Activated naive CD4-positive, alpha-beta T cell treated with anti-CD3 and anti-CD28 coated beads, Interleukin-2, amount 10 ng/mL, durations not matched to agents 5 hours and 36 hours (primary cell): ENCODE measurements at places on chromosomes 4 and X. TPM values are rescaled to one million over a fixed set of nuclear protein-coding genes. Genes with fewer than 3 reads are reported as not detected.

CXCL1 gene
- total RNA-seq, result not detected

TIGD2 gene
- 5.4 TPM for total RNA-seq

INTS12 gene
- 15.9 TPM for total RNA-seq

MTMR8 gene
- total RNA-seq, result 5.2 TPM

PCDH11X gene
- total RNA-seq, result not detected

VCX3A gene
- total RNA-seq, result not detected

MUC7 gene
- total RNA-seq, result not detected

PF4V1 gene
- not detected for total RNA-seq

TAF7L gene
- not detected for total RNA-seq

DIPK2B gene
- total RNA-seq, result not detected

FOXO4 gene
- 16.8 TPM for total RNA-seq

FAAH2 gene
- total RNA-seq, result 2.3 TPM

CYTL1 gene
- not detected for total RNA-seq

EDA gene
- 15.5 TPM for total RNA-seq

PPEF2 gene
- 0.48 TPM for total RNA-seq
